ENCODE measurements at places on chromosomes 16 and 17.
A peak's percentile ranks its signal among the peaks of the same experiment; 100 is the strongest.

DNA sequence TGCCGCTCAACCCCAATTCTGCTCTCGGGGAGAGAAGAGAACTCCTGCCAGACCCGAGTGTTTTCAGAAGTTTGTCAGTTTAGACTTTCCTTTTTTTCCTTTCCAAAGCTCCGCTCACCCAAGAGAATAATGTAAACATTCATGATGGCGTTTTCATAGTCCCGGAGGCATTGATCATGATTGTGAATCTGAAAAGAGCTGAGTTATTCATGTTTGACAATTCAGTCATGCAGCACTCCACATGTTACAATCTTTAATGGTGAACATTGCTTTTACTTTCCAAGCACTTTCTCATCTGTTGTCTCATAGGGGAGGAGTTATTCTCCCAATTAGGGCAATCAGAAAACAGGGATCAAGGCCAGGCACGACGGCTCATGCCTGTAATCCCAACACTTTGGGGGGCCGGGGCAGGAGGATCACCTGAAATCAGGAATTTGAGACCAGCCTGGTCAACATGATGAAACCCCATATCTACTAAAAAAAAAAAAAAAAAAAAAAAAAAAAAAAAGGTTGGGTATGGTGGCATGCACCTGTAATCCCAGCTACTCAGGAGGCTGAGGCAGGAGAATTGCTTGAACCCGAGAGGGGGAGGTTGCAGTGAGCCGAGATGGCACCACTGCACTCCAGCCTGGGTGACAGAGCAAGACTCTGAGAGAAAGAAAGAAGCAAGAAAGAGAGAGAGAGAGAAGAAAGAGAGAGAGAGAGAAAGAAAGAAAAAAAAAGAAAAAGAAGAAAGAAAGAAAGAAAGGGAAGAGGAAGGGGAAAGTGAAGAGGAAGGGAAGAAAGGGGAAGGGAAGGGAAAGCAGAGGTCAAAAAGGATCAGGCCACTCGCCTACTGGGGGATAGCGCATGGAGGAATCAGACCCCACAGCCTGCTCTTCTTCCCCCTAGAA, 70.0 kb upstream of the TNRC6C start:
- peak; percentile 12 for DNase-seq

DNA sequence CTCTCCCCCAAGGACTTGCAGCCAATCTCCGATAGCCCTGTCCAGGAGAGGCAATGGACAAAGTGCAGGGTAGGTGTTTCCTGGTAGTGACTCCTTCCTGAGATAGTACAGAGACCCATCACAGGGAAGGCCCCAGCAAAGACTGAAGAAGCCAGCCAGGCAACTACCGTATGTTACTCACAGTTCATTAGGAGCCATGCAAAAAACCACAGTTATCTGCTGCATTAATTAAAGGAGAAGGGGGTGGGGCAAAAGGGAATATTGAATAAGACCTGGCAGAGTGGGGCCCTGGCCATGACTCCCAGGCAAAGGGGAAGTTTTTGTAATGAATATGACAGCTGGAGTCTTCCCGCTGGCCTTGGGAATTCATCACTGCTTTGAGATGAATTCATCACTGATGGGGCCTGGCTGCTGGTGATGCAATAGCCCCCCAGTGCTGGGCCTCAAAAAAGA, 2.5 kb upstream of the SLC13A2 start:
- no peak for DNase-seq

GRCh38 chr17:50058296-50058953, 2.5 kb downstream of the ITGA3 start:
- DNase-seq: no peak

GRCh38 chr17:47684535-47685193, 9.3 kb upstream of the TBKBP1 start:
- DNase-seq: no peak

DNA sequence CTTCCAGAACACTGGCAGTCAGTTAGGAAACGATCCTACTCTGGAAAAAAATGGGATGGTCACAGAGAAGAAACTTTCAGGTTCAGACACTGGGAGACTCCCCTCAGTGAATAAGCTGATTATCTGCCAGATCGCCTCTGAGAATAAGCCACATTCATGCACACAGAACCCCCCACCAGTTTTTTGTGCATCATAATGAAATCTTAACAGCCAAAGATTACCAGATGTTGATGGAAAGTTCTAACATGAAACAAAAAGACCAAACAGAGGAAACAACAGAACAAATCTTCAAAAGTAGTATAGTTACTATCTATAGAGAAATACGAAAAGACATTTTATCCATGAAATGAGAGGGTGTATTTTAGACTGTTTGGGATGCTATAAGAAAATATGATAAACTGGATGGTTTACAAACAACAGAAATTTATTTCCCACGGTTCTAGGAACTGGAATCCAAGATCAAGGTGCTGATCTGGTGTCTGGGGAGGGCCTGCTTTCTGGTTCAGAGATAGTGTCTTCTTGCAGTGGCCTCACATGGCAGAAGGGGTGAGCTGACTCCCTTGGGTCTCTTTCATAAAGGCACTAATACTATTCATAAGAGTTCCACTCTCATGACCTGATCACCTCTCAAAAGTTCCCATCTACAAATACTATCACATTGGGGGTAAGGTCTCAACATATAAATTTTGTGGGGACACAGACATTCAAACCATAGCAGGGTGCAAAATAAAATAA, 8.0 kb upstream of the AMZ2 start:
- no peak for DNase-seq

DNA sequence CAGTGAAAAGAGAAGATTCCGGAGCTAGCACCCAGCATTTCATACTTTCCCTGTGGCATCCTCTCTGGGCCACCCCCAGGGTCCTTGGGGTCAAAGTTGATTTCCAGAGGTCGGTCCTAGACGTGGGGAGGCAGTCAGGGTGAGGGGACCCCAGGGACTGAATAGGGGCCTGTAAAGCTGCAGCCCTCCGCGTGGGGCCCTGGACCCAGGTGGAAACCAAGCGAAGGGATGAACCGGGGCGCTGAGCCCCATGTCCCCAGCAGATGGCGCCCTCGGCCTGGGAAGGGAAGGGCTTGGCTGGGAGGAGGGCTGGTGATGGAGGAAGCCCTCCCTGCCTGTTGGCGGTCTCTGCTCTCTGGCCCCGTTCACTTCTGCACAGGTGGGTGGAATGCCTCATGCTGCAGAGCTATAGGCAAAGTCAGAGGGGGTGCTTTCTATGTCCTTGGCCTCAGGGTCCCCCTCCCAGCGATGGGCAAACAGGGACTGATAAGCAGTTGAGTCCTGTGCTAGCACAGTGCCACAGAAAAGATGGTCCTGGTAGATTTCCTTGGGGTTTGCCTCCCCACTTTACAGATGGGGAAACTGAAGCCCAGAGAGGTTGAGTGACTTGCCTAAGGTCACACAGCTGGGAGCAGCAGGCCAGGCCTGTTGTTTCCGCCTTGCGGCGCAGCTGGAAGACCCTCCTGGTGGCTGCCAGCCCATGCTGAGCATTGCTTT, 163.4 kb upstream of the CIBAR2 start:
- DNase-seq: peak; percentile 49

DNA sequence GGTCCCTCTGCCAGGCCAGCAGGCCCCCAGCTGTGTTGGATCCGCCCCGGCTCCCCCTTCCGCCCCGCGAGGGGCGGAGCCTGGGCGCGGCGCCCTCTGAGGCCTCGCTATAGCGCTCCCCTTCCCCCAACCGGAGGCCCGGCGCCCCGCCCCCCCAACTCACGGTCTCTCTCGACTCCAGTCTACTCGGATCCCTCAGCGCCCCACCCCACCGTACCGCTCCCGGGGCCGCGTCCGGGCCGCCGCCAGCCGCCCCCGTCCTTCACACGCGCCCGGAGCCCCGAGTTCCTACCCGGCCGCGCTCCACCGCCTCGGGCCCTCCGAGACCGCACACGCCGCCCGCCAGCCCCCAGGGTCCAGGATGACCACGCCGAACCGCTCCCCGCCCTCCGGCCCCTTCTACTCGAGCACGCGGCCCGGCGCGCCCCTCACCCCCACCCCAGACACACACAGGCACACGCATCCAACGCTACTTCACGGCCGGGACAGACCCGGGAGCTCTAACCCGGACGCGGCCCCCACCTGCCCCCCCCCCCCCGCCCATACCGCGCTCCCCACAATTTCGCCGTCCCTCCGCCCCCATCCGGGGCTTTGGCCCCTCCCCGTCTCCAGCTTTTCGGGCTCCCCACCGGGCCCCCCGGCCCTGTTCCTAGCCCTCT, 1.4 kb downstream of the PHF23 start:
- peak; percentile 89 for DNase-seq

- peak; percentile 87 for DNase-seq
Observed at GRCh38 chr17:79836972-79837887, 2.0 kb downstream of the CBX4 start.

Data from Peyer's patch (tissue), 4 donors.